ENCODE measurements at places on chromosomes 4 and X.

- no peak for DNase-seq
Observed at GRCh38 chr4:25236971-25237370, 3.1 kb downstream of the PI4K2B start.

DNA sequence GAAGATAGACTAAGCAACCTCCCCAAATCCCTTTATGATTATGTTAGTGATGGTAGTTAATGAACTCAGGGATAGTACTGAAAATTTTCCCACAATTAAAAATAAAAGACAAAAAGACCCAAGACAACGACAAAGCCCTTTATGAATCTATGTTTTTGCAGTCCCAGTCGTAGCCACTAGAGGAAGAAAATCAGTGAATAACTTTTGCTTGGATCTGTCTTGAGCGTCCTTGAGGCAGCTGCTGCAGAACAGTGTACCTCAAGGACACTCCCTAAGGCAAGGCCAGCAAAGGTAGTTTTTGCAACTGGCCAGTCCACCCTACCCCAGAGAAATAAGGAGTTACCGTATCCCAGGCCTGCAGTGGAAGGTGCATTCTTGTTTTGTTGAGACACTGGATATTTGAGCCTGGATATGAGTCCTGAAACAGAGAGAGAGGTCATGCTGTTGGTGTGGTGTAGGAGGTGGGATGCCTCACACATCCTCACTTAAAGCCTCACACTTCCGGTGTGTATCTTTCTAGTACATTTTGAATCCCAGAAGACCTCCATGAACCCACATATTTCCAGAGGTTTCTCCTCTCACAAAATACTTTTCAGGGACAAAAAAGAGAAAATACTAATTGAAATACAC, 8.7 kb upstream of the TIMM8A start:
- DNase-seq: no peak

DNA sequence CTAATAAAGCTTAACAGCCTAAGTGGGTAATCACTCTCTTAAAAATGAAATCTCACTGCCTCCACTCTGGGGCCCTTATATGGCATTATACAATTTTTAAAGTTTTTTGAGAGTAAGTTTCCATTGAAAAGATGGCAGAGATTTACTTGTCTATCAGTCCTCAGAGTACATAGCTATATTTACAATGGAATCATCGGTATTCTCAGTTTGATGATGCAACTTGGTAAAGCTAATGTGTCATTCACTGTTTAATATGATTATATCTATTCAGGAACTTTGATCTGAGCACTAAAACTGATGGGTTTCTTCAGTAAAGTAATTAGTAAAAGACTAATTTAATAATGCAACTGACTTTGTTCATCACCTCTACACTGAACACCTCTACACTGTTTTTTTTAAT, 51.6 kb downstream of the CT47B1 start:
- no peak for DNase-seq

DNA sequence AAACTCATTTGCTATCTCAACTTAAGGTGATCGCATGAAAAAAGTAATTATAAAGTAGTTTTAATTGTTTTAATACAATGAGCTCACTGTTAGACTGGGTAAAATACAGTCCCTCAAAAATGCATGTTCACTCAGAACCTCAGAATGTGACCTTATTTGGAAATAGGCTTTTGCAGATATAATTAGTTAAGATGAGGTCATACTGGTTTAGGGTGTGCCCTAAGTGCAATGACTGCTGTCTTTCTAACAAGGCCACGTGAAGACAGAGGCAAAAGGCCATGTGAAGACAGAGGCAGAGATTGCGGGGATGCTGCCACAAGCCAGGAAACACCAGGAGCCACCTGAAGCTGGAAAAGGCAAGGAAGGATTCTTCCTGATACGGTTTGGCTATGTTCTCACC, 262.1 kb downstream of the NKX6-1 start:
- DNase-seq: no peak

GRCh38 chr4:163747886-163748285, 253.4 kb downstream of the TMA16 start:
- no peak for DNase-seq

DNA sequence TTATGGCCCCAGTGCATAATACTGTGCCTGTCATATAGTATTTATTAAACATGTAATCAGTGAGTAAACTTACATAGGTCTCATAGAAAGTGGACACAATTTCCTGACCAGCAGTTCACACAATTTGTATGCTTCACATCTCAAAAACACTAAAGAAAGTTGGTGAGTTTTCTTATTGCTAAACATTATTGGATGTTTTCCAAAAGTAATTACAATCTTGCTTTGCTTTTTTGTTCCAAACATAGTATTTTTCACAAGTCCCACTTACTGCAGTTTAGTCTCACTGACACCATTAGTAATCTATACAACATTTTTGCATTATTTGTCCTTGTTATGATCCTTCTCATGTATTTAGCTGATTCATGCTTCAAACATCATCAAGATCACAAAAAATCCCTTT, 132.5 kb downstream of the TBCK start:
- DNase-seq: no peak

GRCh38 chr4:107855723-107856122, 31.0 kb downstream of the SGMS2 start:
- no peak for DNase-seq

GRCh38 chr4:102687982-102688433, 72.8 kb downstream of the MANBA start:
- no peak for DNase-seq

GRCh38 chr4:5631352-5632065, 76.8 kb downstream of the EVC2 start:
- DNase-seq: no peak

DNA sequence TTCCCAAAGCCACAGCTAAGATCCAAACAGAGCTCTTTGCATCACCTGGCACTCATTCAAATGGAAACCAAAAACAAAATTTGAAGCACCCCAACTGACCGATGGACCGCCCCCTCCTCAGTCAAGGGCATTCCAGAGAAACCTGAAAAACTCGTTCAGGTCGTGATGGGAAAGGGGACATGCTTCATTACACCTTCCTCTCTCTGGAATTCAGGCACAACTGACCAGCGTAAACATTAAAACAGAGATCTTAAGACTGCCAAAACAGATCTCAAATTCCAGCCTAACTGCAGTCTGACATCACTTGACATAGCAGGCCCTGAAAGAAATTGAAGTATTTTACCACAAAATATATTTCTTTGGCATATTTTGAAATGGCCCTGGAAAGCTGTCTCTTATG, 28.5 kb downstream of the PTTG2 start:
- DNase-seq: no peak

DNA sequence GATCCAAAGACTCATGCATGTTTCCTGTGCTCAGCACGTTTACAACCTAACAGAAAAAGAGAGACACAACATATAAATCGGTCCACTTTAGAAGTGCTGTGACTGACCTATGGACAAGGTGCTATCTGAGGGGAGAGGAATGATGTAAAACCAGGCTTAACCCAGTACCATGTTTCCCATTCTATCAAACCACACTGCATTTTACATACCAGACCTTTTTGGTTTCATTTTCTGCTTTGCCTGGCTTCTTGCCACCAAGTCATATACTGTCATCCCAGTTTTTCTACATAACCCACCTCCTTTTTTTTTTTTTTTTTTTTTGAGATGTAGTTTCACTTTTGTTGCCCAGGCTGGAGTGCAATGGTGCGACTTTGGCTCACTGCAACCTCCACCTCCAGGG, 82.2 kb downstream of the KLF8 start:
- DNase-seq: no peak

- no peak for DNase-seq
Observed at GRCh38 chr4:81648576-81649275, 177.0 kb upstream of the RASGEF1B start.

- no peak for DNase-seq
Observed at GRCh38 chr4:158801066-158801465, 32.2 kb downstream of the FNIP2 start.

DNA sequence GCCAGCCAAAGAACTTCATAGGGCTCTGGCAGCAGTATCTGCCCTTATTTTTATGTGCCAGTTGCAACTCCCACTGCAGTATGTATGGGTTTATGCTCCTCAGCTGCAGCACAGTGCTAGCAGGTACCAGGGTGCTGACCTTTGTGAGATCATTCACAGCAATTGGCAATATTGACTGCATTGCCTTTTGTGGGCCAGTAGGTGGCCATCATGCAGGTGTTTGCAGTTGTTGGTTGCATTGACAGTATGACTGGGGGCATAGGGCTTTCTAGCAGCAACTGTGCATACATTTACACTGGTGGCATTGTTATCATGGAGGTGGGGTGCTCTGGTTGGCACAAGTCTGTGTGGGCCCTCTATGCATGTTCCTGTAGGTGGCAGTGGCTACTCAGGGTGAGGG, 42.5 kb downstream of the FAAH2 start:
- DNase-seq: no peak

DNA sequence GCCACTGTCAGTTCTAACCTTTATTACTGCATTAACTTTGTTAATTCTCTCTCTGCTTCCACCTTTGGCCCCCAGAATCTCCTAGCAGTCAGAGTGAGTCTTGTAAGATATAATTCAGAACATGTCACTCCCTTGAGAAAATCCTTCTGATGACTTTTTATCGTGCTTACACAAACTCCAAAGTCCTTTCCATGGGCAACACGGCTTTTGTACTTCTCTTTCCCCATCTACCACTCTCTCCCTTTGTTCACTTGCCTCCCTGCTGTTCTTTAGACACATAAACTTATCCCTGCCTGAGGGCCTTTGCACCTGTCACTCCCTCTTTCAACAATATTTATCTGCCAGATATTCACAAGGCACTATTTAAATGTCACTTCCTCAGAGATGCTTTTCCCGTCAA, 64.8 kb downstream of the MAOB start:
- no peak for DNase-seq

DNA sequence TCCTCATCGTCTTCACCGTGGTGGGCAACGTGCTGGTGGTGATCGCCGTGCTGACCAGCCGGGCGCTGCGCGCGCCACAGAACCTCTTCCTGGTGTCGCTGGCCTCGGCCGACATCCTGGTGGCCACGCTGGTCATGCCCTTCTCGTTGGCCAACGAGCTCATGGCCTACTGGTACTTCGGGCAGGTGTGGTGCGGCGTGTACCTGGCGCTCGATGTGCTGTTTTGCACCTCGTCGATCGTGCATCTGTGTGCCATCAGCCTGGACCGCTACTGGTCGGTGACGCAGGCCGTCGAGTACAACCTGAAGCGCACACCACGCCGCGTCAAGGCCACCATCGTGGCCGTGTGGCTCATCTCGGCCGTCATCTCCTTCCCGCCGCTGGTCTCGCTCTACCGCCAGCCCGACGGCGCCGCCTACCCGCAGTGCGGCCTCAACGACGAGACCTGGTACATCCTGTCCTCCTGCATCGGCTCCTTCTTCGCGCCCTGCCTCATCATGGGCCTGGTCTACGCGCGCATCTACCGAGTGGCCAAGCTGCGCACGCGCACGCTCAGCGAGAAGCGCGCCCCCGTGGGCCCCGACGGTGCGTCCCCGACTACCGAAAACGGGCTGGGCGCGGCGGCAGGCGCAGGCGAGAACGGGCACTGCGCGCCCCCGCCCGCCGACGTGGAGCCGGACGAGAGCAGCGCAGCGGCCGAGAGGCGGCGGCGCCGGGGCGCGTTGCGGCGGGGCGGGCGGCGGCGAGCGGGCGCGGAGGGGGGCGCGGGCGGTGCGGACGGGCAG, 792 bp downstream of the ADRA2C start:
- DNase-seq: no peak

- no peak for DNase-seq
Observed at GRCh38 chrX:17563515-17563914, 173.8 kb upstream of the SCML1 start.

- no peak for DNase-seq
Observed at GRCh38 chr4:11072999-11073398, 355.7 kb downstream of the HS3ST1 start.

DNA sequence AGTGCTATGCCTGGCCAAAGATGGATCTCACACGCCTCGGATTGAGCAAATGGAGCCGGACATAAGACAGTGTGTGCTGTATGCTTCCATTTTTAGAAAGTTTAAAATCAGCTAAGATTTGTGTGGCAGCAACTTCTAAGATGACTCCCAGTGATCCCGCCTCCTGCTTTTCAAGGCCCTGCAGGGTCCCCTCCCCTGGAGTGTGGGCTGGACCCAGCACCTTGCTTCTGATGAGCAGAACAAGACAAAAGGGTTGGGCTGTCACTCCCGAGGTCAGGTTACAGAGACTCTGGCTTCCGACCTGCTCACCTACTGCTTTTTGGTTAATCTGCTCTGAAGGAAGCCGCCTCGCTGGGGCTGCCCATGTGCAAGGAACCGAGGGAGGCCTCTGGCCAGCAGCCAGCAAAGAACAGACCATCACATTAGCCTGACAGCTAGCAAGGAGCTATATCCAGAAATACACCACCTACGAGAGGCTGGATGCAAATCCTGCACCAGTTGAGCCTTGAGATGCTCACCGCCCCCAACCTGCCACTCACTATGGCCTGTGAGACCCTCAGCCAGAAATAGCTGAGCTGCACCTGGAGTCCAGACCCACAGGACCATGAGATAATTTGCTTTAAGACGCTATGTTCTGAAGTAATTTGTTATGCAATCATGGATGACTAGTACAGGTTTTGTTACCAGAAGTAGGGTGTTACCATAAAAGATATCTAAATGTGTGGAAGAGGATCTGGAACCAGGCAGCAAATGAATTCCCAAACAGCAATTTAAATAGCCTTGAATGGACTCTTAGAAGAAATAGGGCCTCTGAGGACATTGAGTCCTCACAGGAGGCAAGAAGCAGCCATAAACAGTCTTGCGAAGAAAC, 47.6 kb downstream of the CRMP1 start:
- no peak for DNase-seq

- no peak for DNase-seq
Observed at GRCh38 chr4:68451246-68452211, 4.3 kb downstream of the TMPRSS11E start.

DNA sequence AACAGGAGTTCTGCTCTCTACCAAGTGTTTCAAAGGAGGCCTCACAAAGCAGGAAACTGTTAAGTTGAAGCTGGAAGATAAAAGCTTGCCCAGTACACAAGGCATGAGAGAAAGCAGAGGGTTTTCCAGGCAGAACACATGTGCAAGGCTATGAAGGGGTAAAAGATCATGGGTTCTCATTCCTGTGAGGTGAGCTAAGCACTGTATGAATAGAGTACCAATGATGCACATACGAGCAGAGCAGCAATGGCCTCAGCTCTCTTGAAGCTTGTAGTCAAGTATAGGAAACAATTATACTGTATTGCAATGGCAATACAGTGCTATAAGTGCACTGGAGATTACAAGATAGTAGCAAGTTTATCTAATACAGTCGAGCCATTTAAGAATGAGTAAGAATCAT, 18.0 kb downstream of the TTC29 start:
- no peak for DNase-seq
